ENCODE measurements at places on chromosomes 1 and 21.

DNA sequence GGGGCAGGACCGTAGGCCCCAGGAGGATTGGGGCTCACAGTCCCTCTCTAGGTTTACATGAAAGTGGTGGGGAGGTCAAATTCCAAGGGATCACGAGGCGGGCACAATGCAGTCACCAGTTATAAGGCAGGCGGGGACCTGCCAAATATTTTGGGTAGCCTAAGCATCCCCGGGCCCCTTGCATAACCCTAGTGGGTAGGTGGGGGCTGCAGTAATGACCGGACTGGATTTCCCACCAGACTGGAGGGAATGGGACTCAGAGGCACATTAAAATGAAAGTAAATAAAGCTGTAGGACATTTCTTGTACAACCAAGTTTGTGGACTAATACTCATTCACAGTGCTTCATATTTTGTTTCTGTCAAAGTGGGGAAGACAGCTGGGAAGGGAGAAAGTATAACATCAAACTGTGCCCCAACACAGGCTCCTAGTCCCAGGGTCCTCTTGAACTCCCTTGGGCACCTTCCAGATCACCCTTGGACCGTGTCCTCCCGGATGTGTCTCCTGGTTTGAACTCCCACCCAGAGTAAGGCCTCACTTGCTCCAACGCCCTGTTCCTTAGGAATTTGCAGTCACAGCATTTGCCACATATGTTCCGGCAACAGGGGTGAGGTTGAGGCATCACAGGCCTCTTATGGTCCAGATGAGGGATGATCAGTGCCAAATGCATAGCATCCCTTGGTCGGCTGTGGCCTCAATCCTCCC, 28.4 kb upstream of the KIAA0040 start:
- no peak for DNase-seq

- DNase-seq = peak; percentile 15
Observed at GRCh38 chr21:31874812-31875212, 2.0 kb downstream of the HUNK start.

- no peak for DNase-seq
Observed at GRCh38 chr1:220955116-220955515, 75.9 kb downstream of the HLX start.

DNA sequence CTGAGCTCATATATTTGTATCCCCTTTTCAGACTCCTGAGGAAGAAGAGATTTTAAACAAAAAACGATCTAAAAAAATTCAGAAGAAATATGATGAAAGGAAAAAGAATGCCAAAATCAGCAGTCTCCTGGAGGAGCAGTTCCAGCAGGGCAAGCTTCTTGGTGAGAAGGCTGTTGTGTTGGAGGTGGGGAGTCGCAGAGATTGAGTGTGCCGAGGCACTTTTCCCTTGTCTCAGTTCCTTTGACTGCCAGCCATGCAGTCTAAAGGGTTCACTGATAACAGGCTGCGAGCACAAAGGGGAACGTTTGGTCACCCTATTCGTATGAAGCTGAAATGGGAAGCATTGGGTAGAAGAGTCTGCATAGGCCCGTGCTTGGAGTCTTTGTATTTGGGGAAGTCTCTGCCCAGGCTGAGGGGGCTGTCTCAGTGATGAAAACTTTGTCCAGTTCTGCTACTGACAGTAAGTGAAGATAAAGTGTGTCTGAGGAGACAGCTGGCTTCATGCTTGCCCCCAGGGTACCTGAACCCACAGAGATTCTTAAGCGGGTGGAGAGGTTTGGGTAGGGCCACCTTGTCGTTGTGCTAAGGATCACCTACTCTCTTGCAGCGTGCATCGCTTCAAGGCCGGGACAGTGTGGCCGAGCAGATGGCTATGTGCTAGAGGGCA, 2.8 kb downstream of the RPS8 start:
- DNase-seq = no peak

DNA sequence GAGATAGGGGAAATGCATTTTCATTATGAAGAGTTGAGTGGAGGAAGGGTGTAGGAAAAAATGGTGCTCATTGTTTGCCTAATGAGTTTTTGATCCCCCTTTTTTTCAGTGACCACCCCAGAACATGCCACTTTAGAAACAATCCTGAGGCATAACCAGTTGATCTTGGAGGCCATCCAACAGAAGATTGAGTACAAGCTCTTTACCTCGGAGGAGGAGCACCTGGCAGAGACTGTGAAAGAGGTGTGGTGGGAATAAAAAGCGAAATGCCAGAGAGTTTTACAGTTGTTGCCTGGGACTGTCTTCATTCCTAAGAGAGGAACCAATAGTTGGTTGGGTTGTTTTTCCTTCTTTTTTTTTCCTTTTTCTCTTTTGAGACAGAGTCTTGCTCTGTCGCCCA, 54.3 kb upstream of the EPHA8 start:
- peak; percentile 12 for DNase-seq

- DNase-seq = no peak
Observed at GRCh38 chr1:215201283-215201682, 118.7 kb downstream of the KCNK2 start.

DNA sequence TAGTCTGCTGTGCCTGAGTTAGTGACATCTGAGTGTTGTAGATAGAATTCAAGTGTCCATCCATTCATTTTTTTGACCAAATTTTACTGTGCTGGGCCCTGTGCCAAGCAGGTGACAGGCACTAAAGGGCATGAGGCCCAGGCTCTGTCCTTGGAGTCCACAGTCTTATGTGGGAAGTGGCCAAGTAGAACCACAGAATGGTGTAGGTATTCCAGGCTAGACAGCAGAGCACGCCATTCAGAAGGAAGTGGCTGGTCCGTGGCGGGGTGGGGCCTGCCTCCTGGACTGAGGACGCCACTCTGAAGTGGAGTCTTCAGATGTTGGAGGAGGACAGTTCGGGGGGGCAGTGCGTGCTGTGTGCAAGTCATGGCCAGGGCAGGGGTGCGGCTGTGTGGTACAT, 68.9 kb upstream of the ACTL8 start:
- DNase-seq = no peak

DNA sequence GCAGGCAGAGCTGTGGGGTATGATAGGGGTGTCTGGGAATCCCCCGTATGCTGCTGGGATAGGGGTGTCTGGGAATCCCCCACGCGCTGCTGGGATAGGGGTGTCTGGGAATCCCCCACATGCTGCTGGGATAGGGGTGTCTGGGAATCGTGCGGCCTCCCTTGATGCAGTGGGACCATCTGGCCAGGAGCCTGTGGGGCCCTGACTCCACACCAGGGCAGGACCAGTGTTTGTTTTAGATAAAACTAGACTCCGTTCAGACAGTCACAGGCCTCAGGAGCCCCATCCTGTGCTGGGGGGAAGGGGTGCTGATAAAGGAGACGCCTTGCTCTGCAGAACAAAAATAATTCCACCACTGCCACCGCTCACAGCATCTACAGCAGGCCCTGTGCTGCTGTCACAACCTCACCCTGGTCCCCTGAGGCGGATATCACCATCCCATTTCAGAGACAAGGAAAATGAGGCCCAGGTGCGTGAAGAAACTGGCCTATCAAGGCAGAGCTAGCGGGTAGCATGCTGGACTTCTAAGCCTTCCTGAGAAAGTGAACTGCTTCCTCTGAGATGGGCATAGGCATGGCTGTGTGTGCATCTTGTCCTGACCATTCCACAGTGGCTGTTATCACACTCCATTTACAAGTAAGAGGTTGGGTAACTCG, 24.0 kb downstream of the ECE1 start:
- no peak for DNase-seq

DNA sequence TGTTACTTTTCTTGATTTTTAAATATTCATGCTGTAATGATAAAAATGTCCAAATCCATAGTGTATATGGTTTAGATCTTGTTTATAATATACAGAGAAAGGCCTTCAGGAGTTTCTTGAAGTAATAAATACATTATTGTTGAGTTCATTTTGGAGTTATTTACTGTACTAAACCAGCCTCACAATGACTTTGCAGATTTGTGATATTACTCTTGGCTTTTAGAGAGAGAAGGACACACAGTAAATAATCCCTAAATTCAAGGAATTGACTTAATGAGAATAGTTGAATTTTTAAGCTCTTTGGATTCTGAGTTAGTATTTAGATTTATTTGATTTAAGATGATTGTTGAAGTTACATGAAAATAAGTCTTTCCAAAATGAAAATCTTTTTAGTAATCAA, 38.9 kb downstream of the RABGAP1L start:
- no peak for DNase-seq

DNA sequence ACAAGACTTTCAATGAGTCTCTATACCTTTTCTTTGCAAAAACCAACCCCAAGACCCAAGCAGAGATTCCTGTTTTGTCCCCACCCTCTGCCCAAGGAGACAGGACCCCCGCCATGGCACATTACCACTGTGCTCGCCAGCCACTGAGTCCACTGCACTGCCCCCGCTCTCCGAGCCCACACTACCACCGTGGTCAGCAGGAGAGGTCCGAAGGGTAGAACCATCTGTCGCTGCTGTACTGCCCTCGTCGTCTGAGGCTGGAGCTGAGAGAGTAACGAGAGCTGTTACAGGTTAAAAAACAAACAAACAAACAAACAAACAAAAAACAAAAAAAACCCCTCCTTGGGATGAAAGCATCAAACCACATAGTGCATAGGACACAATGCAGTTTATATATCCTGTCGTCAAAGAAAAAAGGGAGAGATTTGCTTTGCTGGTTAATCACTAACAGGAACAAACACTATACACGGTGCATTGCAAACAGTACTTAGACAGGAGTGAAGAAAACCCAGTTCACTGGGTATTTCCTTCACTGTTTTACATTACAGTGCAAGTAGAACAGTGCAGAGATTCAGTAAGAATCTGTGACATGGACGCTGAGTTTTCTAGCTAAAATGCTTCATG, 71.0 kb downstream of the UBR4 start:
- no peak for DNase-seq

GRCh38 chr1:193476748-193477147, 290.3 kb upstream of the B3GALT2 start:
- DNase-seq = no peak

Measured in NCI-H1417 (cell line).